ENCODE measurements at places on chromosomes 12 and 14.

GRCh38 chr12:93146263-93146939, 217.3 kb upstream of the EEA1 start:
- no peak for DNase-seq

GRCh38 chr12:2360630-2361170, 307.9 kb downstream of the CACNA1C start:
- DNase-seq, result no peak

GRCh38 chr12:60174476-60174875, 578.6 kb downstream of the SLC16A7 start:
- DNase-seq, result no peak

GRCh38 chr12:31263661-31264060, 62.3 kb downstream of the SINHCAF start:
- DNase-seq, result no peak

GRCh38 chr12:71440345-71440762, 756 bp downstream of the LGR5 start:
- no peak for DNase-seq

DNA sequence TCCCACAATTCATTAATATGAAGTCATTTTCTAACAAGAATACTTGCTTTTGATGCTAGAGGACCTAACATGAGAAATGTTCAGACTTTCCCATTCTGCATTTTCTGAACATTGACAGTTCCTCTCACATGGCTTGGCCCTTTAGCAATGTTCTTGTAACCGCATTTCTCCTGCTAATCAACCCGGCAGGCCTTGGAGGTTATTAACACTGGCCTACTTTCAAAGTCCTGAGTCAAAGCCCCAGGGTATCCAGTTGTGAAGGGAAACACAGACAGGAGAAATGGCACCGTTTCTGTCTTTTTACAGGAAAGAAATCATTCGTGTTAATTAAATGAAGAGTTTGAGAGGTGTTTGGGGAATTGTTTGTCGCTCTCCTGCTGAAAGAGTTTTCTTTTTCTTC, 446.5 kb upstream of the MIS18BP1 start:
- DNase-seq, result no peak

DNA sequence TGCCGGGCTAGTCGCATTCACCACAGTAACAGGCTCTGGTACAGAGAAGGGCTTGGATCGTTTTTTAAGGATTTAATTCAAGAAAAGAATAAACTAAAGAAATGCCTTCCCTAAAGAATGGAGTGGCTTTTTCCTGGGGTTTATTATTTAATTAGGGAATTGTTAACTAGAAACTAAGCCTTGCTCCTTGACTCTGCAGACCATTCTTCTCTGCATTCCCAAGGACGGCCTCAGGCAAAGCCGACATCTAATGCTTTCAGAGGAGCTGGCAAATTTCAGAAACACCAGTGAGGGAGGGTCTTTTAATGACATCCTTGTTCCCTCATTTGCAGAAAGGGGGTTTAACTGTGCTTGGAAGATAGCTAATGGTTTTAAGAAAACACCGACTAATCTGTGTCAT, 174.0 kb downstream of the EGLN3 start:
- no peak for DNase-seq

DNA sequence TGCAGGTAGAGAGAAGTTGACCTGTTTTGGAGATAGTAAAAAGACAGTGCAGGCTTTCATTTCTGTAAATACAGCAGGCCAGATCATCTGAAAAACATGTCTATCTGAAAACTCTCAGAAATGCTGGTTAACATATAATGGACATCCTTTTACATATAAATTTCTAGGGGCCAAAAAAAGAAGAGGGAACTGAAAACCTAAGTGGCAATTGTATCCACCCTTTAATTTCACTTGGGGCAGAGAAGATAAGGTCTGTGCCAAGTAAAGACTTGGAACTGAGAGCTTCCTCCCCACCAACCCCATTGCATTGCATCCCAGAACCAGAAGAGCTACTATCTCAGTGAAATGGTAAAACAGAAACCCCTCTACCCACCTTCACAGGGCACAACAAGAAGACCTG, 141.0 kb downstream of the SRGAP1 start:
- no peak for DNase-seq

- DNase-seq, result no peak
Measured at GRCh38 chr12:56271031-56271430, 4.3 kb downstream of the COQ10A start.

GRCh38 chr12:6095269-6095668, 29.2 kb downstream of the VWF start:
- no peak for DNase-seq

Measured in GM12892 (cell line).